ENCODE measurements at places on chromosomes 7 and 10.
A peak's percentile ranks its signal among the peaks of the same experiment; 100 is the strongest.

GRCh38 chr7:128005117-128005516, 26.1 kb downstream of the LRRC4 start:
- no peak for DNase-seq

DNA sequence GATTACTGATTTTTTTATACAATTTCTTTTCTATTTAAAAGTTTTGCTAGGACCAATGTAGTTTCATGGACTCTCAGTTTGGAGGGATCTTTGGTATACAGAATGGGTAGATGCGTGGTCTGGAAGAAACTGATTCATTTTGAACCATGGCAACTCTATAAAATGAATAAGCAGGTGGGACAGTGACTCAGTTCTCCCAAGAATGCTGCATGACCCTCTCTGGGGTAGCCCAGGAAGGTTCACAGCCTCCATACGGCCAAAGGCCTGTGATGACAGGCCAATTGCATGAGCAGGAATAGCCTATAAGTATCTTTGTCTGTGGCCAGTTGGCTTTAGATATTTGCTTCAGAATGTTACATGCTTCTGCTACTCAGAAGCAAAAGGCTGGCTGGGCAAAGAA, 113.3 kb upstream of the RSU1 start:
- no peak for DNase-seq

GRCh38 chr10:3336673-3337293, 164.2 kb upstream of the PITRM1 start:
- DNase-seq = no peak

DNA sequence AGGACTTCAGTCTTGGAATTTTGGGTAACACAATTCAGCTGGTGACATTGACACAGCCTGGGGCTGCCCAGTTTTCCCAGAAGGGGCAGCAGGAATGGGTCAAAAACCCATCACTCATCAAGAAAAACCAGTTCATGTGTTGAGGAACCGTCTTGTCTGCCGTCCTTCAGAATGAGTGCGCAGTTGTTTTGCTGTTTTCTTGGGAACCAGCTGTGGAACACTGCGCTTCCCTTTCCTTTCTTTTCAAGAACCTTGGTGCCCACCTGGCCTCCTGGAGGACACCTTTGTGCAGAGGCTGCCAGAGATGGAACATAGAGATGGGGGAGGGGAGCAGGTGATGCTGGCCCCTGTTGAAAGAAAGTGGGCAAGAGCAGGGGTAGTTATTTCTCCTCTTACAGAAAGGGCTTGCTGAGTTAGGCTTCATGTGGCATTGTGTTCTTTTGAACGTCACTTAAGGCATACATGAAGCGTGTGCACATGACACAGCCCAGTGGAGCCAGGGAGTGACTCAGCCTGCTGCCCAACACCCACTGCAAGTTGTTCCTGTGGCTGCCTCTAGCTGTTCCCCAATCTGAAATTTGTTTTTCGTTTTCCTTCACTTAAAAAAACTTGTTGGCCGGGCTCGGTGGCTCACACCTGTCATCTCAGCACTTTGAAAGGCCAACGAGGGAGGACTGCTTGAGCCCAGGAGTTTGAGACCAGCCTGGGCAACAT, 87.4 kb upstream of the TNS3 start:
- DNase-seq = peak; percentile 93

- DNase-seq = no peak
These were observed 18.5 kb downstream of the NACAD start for GRCh38 chr7:45070254-45070642.

DNA sequence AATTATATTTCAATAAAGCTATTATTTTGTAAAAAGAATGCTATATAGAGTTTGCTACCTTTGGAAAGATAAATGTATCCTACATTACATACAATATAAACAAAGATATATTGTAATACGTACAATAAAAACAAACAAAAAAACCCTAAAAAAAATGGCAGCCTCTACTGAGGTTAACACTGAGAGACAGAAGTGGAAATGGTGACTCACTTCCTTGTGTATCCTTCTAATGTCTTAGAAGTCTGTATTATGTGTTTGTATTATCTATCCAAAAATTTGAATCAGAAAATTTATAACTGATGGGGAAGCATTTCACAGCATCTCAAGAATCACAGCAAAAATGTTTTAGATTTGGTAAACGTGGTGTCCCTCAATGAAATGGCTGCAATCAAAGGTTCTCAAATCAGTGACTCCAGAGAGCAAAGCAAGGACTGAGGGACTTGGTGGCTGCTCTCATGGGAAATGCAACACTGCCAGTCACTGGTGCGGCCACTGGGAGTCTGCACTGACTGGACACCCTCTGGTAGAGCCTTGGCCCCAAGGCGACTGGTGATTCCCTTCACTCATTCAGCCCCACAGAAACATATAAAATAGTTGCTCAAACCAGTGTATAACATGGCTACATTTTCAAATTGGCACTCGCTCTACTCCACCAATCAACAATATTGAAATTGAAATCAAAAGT, 53.8 kb downstream of the PANK1 start:
- DNase-seq = no peak

DNA sequence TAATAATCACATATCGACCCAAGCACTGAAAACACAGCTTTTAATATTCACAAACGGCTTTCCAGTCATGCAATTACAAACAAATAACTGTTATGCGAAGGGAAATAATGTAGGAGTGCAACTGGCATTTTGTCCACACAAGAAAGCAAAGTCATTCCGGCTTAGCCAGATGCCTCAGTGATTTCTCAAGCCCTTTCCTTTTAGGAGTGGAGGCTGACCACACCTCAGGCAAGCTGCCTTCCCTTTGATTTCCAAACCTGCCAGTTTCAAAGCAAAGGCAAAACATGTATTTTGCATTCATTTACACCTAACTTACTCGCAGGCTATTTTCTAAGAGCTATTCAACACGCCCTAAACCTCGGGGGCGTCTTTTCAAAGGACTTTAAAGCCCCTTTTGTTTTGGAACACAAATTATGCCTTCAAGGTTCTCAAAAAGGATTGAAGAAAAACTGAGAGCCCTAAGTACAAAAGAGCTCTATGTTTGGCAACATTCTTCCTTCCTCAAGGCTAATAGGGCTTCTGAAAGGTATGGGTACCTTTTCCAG, 109.6 kb downstream of the CPXM2 start:
- no peak for DNase-seq

DNA sequence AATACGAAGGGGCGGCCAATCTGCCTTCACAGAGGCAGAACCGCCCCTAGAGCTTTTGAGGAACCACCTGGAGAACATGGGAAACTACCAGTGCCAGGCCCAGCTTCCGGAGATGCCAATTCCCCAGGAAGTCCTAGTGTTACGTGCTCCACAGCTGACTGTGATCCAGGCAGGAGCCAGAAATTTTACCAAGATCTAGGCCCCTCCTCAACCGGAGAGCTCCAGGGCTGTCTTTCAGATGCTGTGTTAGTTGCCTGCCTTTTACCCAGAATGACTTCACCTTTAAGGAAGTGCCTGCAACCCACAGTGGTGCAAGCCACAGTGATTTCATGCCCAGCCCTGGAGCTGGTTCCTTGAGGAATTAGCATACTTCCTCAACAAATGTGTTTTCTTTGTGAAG, 62.9 kb downstream of the ELMO1 start:
- DNase-seq = no peak

DNA sequence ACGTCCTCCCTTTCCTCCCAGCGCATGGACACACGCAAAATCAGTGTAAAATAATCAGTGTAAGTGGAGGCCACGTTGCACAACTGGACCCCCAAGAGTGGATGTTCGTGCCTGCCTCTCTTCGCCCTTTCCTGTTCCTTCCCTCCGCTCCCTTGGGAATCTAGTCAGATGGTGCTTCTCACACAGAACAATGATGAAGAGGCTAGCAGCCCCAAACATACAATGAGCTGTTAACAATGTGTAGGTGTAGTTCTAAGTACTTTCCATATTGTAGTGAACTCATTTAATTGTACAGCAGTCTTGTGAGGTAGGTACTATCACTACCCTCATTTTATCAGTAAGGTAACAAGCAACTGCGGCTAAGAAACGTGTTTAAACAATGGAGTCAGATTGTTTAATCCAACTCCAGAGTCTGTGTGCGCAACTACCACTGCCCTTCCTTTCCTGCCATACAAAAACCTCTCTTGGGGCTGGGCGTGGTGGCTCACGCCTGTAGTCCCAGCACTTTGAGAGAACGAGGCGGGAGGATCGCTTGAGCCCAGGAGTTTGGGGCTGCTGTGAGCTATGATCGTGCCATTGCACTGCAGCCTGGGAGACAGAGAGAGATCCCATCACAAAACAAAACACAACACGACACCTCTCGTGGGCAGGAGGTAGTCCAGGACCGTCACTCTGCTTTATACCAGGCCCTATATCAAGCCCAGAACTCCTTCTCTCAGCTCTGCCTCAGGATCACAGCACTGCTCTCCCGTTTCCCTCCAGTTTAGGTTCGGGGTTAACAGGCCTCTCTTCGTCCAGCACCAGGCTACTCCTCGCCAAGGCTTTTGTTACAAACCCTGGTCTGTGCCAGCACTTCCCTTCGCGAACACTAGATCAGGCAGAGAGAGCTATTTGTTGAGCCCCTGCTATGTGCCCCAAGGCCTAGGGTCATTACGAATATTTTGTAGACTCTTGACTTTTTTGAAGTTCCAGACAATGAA, 1.1 kb downstream of the FKBP9 start:
- peak; percentile 72 for DNase-seq

GRCh38 chr7:82017334-82017943, 247.6 kb upstream of the HGF start:
- DNase-seq = peak; percentile 25

DNA sequence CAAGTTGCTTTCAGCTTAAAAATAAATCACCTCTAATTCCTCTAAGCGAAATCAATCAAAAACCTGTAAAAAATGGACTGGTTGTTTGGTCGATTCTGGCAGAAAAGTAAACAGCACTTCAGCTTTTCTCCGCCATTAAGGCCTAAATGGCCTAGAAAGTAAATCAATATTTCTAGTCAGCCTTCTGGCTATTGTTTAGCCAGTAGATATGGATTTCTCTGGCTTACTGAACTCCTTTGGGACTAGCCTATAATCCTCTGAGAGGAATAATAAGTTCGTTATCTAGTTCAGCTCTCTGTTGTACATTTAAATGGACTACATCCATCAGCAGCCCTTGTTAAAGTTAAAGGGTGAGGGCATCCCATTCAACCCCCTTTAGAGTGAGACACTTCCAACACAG, 400.1 kb upstream of the ETV1 start:
- no peak for DNase-seq

- DNase-seq = peak; percentile 33
These were observed 127.7 kb downstream of the SRI start for GRCh38 chr7:88091988-88092675.

DNA sequence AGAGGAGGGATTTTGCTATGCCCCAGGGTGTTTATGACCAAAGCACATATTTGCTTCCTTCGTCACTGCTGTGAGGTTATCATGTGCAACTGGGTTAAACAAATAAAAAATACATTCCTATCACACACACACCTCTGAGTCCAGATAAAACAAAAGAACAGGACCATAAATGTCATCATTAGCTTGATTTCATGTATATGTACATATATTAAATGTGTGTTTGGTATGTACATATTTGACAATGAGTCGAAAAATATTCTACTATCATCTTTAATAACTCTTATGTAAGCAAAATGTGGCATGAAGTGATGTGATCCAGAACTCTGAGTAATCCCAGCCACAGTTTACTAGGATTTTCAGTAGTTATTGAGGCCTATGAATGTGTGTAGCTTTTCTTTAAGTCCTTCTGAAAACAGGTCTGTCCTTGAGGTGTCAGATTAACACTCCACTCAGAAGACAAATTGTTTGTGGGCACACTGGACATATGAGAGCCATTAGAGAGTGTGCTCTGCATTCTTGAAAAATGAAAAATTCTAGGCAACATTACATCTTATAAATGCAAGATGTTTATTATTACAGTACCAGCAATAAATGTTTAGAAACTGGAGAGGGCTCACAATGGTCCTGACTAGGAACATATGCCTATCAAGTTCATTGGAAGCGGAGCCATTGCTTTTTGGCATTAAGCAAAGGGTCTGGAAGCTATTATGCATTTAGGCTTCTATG, 335.1 kb upstream of the SEMA3A start:
- DNase-seq = peak; percentile 68

- no peak for DNase-seq
These were observed 156.8 kb downstream of the NRCAM start for GRCh38 chr7:108299251-108299973.

DNA sequence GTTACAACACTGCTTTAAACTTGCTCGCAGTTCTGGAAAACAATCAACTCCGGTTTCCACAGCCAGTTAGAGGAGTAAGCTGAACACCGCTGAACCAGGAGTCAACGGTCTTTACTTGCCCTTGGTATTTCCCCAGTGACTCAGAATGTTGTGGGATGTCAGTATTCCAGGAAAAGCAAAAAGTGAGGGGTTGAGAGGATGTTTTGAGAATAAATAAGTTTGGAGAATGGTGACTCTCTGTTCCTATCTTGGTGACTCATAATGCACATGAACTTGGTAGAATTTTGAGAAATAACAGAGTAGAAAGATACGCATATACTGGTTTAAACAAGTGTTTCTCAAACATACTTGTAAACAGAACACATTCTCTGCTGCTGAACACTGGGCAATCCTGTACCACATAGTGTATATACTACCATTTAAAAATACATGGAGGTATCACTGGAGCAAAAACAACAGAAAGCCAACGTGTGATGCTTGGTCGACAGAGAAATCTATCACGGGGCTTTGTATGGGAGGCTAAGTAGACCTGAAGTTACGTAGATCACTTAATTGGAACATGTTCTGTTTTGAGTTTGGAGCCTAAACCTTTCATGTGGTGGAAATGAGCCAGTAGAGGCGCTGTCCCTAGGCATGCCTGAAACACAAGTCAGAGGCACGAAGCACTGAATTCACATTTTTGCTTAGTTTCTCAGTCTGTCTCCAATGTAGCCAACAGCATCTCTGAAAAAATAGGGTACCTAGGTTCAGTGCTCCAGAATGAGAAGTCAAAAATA, 534.3 kb downstream of the PARD3 start:
- DNase-seq = peak; percentile 96

DNA sequence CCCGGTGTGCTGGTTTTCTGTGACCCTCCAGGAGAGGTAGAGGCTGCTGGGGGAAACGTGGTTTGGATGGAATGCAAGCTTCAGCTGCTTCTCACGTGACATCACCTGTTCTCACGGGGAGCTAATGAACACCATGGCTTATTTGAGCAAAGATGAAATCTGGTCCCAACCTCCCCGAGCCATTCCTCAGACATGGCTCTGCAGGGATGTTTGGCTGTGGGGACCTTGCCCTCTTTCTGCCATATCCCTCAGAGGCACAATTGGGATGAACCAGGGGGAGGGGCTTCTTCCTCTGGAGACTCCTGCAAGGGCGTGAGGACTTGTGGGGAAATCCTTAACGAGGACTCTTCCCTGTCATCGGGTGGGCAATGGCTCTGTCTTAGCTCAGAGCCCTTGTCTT, 236.8 kb downstream of the TCERG1L start:
- no peak for DNase-seq

- DNase-seq = no peak
These were observed 7.8 kb downstream of the FHIP2A start for GRCh38 chr10:114829160-114829909.

- no peak for DNase-seq
These were observed 107.4 kb downstream of the CLEC2L start for GRCh38 chr7:139630643-139631519.

- peak; percentile 67 for DNase-seq
These were observed 40.3 kb downstream of the COL17A1 start for GRCh38 chr10:104045151-104046089.

GRCh38 chr7:2444476-2444875, 31.7 kb downstream of the GRIFIN start:
- DNase-seq = peak; percentile 61

Measured in foreskin fibroblast (primary cell).